CD4-positive, alpha-beta T cell (primary cell): ENCODE measurements at places on chromosomes 2 and 18.

DNA sequence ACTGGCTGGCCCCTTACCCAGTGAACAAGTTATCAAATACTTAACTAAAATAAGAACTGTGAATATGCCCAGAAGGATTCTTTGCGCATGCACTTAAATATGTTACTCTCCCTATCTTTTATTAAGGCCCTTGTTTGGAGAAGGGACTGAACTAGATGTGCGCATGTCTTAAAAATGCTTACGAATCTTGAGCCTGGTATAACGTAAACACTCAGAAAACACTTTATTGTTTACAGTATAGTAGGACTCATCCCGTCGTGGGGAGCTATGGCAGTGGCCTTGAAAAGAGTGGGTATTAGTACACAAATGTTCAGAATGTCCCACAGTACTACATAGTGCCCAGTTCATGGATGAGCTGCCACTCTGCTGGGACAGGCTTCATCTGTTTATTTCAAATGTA lies 75.9 kb upstream of the MAP4K3 start:
- DNase-seq: no peak

GRCh38 chr2:79935771-79936657 lies 368.5 kb downstream of the LRRTM1 start:
- no peak for DNase-seq

DNA sequence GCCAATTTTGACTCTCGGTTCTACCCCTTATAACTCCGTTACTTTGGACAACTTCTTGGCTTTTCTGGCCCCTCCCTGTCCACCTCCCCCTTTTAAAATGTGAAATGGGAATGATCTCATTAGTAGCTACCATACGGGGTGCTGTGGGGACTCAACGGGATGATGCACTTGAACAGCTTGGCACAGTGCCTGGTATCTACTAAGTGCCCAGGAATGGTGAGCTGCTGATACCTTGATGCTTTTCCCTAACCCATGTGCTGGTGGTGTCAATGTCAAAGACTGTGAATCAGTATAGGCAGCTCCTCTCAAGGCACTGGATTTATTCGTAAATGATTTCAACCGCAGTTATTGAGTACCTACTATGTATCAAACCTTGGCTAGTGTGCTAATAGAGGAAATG lies 204.2 kb downstream of the LOXHD1 start:
- no peak for DNase-seq

DNA sequence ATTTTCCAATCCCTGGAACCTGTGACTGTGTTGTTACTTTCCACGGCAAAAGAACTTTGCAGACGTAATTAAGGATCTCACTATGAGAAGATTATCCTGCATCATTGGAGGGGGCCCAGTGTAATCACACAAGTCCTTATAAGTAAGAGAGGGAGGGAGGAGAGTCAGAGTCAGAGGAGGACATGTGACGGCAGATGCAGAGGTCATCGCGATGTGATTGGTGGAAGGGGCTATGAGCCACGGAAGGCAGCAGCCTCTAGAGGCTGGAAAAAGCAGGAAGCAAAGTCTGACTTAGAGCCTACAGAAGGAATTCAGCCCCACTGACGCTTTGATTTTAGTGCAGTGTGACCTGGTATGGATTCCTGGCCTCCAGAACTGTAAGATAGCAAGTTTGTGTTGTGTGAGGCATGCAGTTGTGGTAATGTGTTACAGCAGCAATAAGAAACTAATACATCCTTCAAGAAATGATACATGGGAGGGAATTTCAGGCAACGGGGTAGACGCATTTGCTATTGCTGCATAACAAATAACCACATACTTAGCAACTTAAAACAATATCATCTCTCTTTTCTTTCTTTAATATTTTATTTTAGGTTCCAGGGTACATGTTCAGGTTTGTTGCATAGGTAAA lies 112.7 kb upstream of the SERPINE2 start:
- no peak for DNase-seq

GRCh38 chr2:210009126-210009525 lies 6.7 kb downstream of the RPE start:
- no peak for DNase-seq

DNA sequence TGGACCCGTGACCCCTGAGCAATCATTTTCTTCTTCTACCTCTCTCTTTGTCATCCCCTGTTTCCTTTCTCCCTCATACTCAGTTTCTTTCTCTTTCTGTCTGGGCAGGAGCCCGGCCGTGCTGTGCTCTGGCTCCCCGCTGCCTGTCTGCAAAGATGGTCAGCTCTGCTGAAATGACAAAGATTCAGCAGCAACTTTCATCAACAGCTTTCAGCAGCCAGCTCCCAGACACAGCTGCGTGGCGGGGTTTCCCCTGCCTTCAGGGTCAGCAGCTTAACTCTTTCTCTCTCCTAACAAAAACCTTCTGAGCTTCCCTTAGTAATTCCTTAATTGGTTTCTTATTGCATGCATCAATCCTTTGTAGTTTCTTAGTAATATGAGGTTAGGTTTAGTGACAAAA lies 1234.4 kb downstream of the CNTNAP5 start:
- DNase-seq: no peak

DNA sequence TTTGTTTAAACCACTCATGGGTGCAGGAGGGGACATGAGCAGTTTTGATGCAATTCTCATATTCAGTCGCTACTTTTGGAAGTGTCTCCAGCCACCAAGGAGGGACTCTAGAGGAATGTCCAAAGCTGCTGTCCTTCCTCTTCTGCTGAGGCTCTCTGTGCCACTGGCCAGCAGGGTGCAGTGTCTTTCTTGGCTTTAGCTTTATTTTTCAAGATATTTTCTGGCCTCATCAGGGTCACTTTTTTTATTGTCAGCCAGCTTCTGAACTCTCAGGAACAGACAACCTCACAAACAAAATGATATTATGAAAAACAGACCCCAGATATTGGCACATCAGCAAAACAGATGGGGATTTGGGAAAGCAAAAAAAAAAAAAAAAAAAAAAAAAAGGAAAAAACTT lies 289.3 kb upstream of the ZSWIM2 start:
- no peak for DNase-seq

DNA sequence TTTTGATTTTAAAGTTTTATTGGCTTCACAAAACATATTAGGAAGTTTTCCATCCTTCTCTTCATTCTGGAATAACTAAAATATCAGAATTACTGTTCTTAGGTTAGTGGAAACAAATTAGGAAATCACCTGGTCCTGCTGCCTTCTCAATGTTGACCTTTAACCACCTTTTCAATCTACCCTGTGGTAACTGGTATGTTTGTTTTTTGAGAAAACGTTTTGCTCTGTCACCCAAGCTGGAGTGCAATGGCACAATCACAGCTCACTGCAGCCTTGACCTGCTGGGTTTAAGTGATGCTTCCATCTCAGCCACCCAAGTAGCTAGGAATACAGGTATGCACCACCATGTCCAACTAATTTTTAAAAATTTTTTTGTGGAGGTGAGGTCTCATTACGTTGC lies 28.4 kb downstream of the ACYP2 start:
- DNase-seq: no peak

- DNase-seq: no peak
Observed at GRCh38 chr2:147173189-147173581, 671.6 kb upstream of the ACVR2A start.

GRCh38 chr2:197212344-197213262 lies 98.0 kb downstream of the ANKRD44 start:
- DNase-seq: peak; percentile 71

GRCh38 chr2:42339191-42339912 lies 21.7 kb downstream of the COX7A2L start:
- DNase-seq: no peak

GRCh38 chr2:37683921-37684780 lies 12.7 kb upstream of the CDC42EP3 start:
- peak; percentile 41 for DNase-seq

- DNase-seq: peak; percentile 53
Observed at GRCh38 chr2:112884869-112885505, 26.0 kb upstream of the IL37 start.

DNA sequence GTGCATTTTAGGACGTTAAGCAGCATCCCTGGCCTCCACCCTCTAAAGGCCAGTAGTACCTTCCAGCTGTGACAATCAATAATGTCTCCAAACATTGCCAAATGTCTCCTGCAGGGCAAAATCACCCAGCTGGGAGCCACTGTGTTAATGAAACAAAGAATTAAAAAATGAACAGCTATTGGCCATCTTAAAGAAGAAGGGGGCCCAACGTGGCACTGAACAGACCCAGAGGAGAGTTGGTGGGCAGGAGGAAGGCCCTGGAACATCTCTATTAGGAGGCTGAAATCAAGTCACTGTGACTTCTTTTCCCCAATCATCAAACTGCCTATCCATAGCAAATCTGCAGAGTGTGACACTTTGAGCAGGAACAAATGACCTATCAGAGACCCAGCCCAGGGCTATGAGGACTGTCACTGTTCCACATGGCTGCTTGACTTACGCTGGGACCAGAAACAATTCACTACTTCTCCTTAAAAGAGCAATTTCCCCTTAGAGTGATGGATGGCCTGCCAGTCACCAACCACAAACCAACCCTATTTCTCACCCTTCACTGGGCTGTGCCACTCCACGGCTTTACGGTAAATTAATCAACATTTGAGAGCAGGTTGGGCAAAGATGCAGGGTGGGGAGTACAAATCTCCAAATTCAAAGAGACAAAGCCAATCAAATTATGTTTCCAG lies 35.2 kb upstream of the TEX51 start:
- DNase-seq: no peak

GRCh38 chr2:99776906-99777646 lies 287.3 kb upstream of the REV1 start:
- DNase-seq: no peak

DNA sequence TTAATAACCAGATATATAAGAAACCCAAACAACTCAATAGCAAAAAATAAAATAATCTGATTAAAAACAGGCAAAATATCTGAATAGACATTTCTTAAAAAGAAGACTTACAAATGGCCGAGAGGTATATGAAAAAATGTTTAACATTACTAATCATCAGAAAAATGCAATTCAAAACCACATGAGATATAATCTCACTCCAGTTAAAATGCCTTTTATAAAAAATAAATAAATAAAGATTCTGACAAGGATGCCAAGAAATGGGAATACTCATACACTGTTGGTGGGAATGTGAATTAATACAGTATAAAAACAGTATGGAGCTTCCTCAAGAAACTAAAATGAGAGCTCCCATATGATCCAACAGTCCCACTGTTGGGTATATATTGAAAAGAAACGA lies 33.9 kb upstream of the BMP10 start:
- DNase-seq: no peak

DNA sequence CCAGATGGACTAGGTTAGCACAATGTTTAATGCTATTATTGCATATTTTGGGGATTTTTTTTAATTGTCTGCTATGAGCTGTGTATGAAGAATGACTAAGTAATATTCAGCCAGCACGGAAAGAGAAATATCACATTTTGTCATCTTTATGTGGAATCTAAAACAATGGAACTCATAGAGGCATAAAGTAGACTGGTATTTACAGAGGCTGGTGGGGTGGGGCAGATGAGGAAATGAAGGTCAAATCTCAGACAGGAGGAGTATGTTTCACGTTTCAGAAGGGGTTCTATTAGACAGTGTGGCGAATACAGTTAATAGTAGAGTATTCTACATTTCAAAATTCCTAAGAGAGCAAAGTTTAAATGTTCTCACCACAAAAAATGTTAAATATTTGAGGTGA lies 4.7 kb downstream of the CDH19 start:
- DNase-seq: no peak

DNA sequence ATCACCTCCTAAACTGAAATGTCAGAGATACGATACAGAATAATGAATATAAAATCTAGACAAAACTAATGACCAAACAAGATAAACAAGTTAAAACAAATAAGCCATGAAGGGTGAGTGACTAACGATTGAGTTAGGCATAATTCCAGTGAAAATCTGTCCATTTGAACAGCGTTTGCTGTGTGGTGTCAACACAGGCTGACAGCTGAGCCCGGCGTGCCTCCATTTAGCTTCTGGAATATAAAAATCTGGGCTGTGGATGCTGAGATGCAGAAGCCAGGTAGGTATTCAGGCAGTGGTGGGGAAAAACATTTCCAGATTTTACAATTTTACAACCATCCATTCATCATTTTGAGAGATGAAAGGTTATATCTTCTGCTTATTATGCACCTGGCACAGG lies 2041.4 kb upstream of the CELF4 start:
- DNase-seq: no peak

GRCh38 chr2:32937602-32938448 lies 8.9 kb upstream of the LTBP1 start:
- no peak for DNase-seq

DNA sequence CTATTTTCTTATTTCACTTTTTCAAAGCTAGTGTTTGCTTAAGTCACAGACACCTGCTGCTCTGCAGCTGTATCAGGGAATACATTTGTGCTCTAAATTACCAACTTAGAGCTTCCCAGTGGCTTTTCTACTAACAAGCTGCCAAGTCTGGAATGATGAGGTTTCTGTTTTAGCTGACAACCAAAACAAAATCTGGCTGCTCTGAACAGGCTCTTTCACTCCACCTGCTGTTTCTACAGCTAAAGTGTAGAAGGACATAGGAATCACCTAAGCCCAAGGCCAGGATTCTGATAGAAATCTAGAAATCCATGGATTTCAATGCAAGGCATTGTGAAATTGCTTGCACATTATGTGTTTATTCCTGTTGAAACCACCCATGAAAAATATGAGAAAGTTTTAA lies 201.2 kb downstream of the SUCLG1 start:
- no peak for DNase-seq

- DNase-seq: no peak
Observed at GRCh38 chr18:43081396-43081795, 34.1 kb downstream of the RIT2 start.

- DNase-seq: no peak
Observed at GRCh38 chr2:163884416-163884815, 148.6 kb upstream of the FIGN start.

DNA sequence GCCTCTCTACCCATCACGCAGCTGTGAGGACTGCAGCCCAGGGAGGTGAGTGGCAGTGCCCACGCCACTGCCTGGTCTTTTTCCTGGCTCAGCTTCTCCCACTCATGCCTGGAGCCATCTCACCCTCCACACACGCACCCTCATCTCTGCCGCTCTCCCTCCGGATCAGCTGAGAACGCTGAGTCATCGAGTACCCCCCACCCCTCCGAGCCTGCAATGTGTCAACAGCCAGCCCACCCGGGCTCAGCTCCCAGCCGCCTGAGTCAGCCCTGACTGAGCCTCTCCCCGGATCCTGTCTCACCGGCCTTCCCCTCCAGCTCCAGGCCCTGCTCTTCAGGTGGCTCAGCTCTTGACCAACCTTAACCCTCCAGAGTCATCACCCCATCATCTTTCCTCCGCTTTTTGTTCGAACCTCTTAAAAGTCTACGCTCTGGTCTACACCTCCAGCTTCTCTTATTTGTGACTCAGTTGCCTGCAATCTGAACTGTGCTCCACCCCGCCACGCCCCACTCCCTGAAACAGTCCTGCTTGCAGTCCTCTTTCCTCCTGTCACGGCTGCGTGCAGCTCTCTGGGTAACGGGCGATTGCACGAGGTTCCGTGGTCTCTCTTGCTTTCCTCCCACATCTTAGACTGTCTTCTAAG lies 94.4 kb upstream of the ASAP2 start:
- DNase-seq: no peak
